RWPE2 (cell line): ENCODE measurements at places on chromosomes 2 and 18.

GRCh38 chr2:230898713-230899091, 26.3 kb downstream of the GPR55 start:
- no peak for DNase-seq

GRCh38 chr2:169393068-169393590, 30.8 kb upstream of the LRP2 start:
- DNase-seq, result no peak

- DNase-seq, result no peak
Measured at GRCh38 chr2:200353874-200354273, 47.4 kb downstream of the SPATS2L start.

DNA sequence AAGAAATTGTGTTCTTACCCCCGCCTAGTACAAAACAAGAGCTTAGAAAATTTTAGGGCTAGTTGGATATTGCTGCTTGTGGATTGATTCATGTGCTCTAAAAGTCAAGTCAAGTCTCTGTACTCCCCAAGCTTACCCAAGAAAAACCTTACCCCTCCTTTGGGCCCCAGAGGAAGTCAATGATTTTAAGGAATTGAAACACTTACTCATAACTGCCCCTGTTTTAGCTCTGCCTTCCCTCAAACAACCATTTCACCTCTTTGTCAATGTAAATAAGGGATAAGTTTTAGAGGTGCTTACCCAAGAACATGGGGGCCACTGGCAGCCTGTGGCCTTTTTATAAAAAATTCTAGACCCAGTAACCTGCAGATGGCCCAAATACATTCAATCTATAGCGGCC, 136.6 kb upstream of the RMP24 start:
- DNase-seq, result no peak

- DNase-seq, result no peak
Measured at GRCh38 chr2:145088756-145089155, 568.8 kb upstream of the ZEB2 start.

- DNase-seq, result no peak
Measured at GRCh38 chr2:163690896-163691295, 44.9 kb downstream of the FIGN start.

- no peak for DNase-seq
Measured at GRCh38 chr18:76102626-76103025, 392.4 kb downstream of the ZNF516 start.

GRCh38 chr2:45315861-45316260, 295.2 kb downstream of the SRBD1 start:
- DNase-seq, result no peak
